ENCODE measurements at places on chromosomes 11 and 22.

DNA sequence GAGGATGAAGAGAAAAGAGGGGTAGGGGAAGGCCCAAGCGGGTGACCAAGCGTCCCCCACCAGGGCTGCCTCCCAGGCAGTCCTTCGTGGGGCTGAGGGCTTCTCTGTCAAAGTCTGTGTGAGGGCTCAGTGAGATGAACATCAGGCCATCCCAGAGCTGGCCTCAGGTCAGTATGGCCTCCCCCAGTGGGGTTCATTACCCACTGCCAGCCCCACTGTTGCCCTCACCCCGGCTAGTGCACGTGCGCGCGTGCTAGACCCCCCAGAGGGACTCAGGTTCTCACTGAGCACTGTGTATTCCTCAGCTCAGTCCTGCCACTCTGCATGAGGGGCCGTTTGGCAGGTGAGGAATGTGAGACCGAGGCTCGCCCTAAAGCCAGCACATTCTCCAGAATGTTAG lies 3.3 kb downstream of the KDELR3 start:
- DNase-seq = no peak

GRCh38 chr22:40216041-40216756 lies 38.5 kb downstream of the TNRC6B start:
- no peak for DNase-seq

DNA sequence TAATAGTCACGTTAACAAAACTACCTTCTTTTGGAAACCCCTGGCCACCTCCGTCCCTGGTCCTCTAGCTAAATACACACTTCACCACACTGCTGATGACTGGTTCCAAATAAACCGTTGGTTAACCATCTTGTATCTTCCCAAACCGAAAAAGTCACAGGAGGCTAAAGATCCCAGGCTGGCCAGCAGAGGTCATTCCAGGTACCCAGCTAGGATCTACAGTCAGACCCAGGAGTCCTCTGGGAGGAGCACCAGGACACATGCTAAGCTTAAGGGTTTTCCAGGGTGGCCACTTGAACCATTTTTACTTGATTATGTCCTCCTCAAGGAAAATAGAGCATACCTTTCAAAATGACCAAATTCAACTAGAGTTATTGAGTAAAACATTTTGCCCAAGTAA lies 103.2 kb downstream of the ETS1 start:
- DNase-seq = no peak

DNA sequence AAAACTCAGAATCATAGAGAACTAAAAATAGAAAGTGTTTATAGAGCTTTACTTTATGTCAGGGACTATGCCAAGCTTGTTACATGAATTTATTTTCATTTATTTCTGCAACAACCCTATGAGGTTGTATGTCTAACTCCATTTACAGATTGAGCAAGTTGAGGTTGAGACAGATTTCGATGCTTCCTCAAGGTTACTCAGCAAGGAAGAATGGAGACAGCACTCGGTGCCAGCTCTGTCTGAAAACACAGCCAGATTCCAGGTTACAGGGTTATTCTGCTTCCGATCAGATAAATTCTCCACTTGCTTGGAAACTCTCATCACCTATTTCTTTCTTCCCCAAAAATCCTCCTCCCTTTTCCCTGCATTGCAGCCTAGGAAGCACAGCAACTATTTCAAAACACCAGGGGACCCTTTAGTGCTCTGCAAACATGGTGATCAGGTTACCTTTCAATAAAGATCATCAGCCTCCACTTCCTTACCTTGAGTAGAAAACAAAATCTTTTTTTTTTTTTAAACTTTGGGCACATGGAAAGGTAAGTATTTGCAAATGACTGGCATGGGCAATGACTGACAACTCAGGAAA lies 7.0 kb downstream of the MMP3 start:
- DNase-seq = no peak

- no peak for DNase-seq
Measured at GRCh38 chr11:705646-706438, at the start of gene EPS8L2. Gene EPS8L2 (plus strand): TSS chr11:706231. CDS start chr11:709408, 3,177 bp downstream.

- DNase-seq = no peak
Measured at GRCh38 chr11:70557742-70558485, 159.6 kb downstream of the CTTN start.

- DNase-seq = no peak
Measured at GRCh38 chr11:573146-573759, 3.0 kb upstream of the PHRF1 start.

GRCh38 chr11:20489948-20490347 lies 102.4 kb downstream of the PRMT3 start:
- no peak for DNase-seq

- no peak for DNase-seq
Measured at GRCh38 chr11:11909727-11910126, 68.0 kb downstream of the USP47 start.

DNA sequence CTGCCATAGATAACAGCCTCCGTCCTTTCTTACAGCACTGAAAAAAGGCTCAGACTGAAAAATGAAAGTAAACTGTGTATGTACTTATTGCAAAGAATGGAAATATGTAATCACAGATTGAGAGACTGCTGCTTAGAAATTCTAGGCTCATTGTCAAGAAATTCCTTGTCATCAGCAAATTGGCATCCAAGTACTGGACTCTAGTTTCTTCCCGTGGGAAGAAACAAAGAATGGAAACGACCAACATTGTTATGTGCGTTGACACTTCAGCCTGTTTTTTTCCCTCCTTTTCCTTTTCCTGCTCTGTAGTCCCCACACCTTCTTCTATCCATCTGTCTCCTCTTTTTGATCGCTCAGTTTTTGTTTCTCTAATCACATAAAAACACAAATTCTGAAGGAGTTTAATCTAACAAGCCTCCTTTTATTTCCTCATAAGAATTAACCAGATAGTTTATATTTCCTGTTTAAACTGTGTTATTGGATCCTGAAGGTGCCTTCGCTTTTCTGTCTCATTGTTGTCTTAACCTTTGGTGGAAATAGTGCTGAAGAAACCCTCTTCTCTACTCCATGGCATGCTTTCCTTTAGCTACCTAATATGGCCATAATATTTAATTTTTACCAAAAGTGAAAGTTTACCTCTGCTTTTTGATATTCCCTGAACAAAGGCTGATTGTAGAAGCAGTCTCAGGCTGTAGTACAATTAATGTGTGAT lies 20.0 kb upstream of the CASP12 start:
- no peak for DNase-seq

- no peak for DNase-seq
Measured at GRCh38 chr11:1497600-1497999, 11.0 kb upstream of the MOB2 start.

GRCh38 chr22:41352058-41352457 lies 29.7 kb upstream of the TEF start:
- no peak for DNase-seq

GRCh38 chr11:69459848-69460539 lies 21.5 kb upstream of the LINC01488 start:
- no peak for DNase-seq

- DNase-seq = no peak
Measured at GRCh38 chr22:41047801-41048211, 44.6 kb upstream of the EP300 start.

DNA sequence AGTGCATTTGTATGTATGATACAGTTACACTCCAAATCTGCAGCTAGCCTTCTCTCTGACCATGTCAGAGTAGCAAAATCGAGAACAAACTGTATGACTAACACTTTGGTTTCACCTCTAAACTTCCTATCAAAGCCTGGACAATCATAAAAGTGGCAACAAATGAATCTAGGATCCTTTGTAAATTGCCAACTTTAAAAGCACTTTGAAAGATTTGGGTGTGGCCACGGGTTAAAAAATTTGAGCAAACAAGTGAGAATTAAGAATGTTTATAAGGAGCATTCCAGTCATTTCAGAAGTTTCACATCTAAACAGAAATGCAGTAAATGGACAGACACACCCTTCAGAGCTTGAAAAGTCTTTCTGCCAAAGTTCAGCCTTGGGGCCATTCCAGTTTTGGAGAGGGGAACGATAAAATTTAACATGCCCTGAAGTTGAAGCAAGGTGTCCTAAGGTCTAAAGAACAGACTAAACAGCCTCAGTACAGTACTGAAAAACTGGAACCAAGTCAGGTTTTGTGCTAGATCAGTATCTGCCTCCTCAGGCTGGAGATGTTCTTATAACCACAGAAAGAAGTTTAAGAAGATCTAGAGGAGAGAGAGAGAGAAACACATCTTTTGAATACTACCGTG lies 181.9 kb upstream of the BDNF start:
- DNase-seq = no peak

DNA sequence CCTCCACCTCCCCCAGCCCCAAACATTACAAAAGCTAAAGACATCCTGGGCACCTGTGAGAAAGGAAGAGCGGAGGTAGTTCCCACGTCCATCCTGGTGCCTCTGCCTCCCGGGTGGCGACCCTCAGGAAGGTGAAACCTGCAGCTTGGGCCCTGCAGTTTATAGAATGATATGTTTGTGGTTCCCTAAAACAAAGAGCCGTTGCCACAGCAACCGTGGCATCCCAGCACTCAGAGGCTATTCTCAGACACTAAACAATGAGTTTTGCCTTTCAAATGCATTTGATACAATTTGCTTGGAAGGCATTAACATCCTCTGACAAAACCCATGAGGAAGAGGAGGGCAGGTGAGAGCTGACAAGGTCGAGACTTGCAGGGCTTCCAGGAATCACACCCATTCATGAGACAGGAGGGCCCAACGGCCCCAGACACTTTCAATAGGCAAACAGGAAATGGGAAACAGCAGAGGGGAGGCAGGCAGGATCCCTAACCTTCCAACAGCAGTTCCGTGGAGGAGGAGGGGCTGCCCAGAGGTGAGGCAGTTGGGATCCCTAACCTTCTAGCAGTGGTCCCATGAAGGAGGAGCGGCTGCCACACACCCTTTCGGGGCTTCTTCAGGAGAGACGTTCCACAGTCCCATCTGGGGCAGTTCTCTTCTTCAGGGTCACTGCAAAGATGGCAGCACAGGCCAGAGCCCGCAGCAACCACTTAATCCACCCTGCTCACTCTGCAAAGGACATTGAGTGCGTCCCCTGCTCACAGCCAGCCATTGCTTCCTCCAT lies 379.2 kb downstream of the SHANK2 start:
- no peak for DNase-seq

DNA sequence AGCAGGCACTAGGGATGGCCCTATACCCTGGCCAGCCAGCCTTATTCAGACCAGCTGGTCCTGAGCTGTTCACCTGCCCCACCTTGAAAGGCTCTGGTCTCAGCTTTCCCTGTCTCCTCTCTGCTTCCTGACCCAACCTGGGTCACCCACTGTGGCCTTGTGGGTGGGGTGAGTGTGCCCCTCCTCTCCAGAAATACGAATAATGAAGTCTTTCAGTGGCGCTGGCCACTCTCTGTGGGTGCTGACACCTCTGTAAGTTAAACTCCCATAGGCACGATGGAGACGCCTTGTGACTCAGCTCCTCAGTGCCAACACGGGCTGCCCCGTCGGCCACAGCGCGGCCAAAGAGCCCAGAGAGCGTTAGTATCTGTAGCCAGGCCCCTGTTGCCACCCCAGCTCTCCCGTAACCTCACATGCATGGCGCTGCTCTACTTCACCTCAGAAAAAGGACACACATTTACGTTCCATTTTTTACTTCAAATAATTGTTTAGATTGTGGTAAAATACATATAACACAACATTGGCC lies 74.6 kb upstream of the SEPTIN5 start:
- DNase-seq = no peak

DNA sequence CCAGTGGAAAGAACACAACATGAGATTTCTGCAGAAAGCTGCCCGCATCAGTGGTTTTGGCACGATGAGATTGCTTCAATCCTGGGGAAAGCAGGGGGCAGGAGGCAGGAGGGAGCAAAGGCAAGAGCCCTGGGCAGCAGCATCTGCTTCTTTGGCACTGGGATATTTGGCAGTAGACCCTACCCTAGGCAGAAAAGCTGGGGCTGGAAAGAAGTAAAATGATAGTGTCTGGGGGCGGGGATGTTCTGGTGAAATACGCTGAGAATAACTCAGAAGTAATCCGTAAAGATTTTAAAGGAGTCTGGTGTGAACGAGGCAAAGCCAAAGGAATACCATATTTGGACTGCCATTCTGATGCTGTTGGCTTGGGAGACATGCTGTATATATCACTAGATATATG lies 62.0 kb downstream of the FAM76B start:
- no peak for DNase-seq

- DNase-seq = no peak
Measured at GRCh38 chr11:83046621-83047172, 25.0 kb downstream of the RAB30 start.

GRCh38 chr11:14544611-14545010 lies 24.4 kb upstream of the PSMA1 start:
- DNase-seq = no peak

DNA sequence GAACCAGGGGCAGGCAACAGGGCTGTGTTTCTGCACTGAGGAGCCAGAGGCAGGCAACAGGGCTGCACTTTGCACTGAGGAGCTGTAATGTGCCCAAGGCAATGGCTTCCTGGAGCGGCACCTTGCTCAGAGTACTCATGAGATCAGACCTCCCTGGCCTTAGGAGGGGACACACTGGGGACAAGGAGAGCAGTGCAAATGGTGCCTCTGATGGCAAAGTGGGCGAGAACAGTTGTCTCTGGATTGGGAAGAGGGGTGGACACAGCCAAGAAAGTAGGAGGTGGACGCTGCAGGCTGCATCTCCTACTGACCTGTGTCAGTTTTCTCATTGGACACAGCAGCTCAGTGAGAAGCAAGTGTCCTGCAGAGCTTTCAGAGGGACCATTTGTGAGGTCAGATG lies 1443.3 kb downstream of the TBC1D22A start:
- DNase-seq = no peak

GRCh38 chr22:40036591-40037225 lies 42.0 kb downstream of the FAM83F start:
- peak; percentile 20 for DNase-seq

DNA sequence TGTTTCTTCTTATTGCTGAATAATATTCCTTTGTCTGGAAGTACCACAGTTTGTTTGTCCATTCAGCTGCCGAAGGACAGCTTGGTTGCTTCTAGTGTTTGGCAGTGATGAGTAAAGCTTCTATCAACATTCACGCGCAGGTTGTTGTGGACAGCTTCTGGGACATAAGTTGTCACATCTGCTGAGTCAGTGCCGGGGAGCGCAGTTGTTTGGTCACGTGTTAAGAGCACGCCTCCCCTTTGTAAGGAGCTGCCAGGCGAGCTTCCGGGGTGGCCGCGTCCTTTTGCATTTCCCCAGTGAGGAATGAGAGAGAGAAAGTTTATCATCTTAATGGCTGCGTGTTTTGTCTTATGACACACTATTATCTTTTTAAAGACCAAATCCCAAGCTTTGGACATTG lies 30.3 kb downstream of the SAMM50 start:
- DNase-seq = no peak

GRCh38 chr11:76615950-76616349 lies 54.6 kb downstream of the LRRC32 start:
- DNase-seq = no peak

GRCh38 chr11:108973402-108974162 lies 308.7 kb downstream of the DDX10 start:
- DNase-seq = no peak

GRCh38 chr11:33445761-33446161 lies 188.6 kb downstream of the HIPK3 start:
- no peak for DNase-seq
